NCI-H2171 treated with DMSO at 0.1 percent for 48 hours (cell line): ENCODE measurements at places on chromosomes 2 and 18.
A peak's percentile ranks its signal among the peaks of the same experiment; 100 is the strongest.

DNA sequence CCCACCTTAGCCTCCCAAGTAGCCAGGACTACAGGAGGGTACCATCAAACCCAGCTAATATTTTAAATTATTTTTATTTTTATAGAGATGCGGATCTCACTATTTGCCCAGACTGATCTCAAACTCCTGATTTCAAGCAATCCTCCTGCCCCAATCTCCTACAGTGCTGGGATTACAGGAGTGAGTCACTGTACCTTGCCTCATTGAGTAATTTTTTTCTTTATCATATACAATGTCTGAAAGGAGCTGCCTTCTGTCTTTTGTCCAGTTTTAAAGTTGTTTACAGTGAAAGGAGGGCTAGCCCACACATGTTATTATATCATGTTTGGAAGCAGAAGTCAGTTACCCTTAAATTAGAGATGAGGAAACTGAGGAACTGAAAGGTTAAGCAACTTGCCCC is 32.5 kb downstream of the PRKRA start:
- DNase-seq: no peak

- DNase-seq: no peak
Observed at GRCh38 chr2:174641168-174641567, 43.6 kb upstream of the WIPF1 start.

DNA sequence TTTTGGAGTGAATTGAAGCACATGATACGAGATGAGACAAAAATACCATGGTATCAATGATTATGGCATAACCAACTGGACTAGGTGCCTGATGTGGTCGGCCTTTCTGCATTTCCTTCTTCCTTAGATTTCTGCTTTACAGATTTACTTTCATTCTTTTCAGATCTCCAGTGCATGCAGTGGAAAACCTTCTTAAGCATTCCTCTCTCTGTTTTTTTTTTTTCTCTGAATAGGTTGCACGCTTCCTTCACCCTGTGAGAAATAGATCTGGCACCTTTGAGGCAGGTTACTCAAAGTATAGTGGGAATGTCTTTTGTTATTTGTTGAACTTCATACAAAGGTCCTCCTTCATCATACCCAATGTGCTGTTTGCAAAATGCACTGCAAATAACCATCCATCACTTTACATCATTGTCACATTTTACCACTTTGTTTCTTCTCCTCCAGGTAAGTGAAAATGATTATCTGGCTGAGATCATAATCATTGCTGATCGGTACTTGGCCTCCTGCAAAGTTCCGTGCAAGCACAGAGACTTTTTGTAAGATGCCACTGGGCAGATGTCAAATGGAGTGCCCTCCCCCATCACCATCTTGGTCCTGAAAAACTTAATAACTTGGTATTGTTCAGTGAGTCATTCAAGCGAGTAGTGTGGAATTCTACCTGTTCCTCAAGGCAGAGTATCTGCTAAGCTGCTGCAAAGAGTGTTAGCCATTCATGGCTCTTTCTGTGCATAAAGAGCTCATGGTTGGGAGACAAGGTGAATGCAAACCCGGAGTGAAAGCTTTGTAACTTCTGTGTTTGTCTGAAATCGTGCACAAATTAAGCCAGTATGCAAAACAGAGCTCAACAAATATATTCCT is 30.0 kb upstream of the KLHL14 start:
- peak; percentile 77 for DNase-seq

GRCh38 chr2:137870682-137871081 is 93.6 kb upstream of the HNMT start:
- no peak for DNase-seq

- DNase-seq: peak; percentile 90
Observed at GRCh38 chr2:143193121-143193520, 63.9 kb downstream of the ARHGAP15 start.
